ENCODE measurements at places on chromosomes 7 and 10.

GRCh38 chr7:33757563-33758165, 147.7 kb upstream of the BMPER start:
- no peak for DNase-seq

DNA sequence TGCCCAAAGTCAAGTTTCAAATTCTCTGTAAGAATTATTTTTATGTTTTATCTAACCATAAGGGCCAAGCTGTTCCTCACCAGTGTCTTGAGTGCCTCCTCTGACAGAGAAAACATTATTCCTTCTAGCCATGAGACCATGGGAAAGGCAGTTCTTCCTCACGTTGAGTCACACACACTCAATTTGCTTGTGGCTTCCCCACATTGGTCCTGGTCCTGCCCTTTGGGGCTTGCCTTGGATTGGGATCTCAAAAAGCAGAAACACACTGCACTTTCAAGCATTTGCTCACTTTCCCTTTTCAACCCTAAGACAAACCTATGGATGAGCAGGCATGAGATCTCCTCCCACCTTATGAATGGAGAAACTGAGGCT, 248.3 kb upstream of the IGFBP3 start:
- no peak for DNase-seq

DNA sequence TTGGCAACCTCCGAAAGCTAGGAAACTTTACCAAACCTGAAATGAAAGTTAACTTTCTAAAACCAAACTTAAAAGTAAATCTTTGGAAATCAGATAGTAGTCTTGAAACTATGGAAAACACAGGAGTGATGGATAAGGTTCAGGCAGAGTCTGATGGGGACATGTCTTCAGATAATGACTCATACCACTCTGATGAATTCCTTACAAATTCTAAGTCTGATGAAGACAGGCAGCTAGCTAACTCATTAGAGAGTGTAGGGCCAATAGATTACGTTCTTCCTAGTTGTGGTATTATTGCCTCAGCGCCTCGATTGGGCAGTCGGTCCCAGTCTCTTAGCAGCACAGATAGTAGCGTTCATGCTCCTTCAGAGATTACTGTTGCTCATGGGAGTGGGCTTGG, 45.9 kb downstream of the MCMBP start:
- no peak for DNase-seq

GRCh38 chr10:96448021-96448457, 65.7 kb downstream of the TLL2 start:
- DNase-seq, result no peak

DNA sequence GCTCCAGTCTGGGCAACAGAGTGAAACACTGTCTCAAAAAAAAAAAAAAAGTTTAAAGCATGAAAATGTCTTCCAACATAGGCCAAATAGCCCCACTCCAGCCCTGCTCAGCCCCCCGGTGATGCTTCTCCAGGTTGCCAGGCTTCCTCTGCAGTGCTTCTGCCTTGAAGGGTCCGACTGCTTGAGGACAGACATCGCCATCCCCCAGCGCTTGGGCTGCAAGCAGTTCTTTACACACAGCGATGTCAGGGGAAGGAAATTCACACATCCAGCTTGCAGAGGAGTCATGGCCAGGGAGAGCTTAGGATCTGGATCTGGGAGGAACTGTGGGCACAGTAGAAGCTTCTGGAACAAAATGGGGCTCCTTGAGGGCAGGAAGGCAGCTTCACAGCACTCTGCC, 26.9 kb downstream of the LYZL1 start:
- no peak for DNase-seq

DNA sequence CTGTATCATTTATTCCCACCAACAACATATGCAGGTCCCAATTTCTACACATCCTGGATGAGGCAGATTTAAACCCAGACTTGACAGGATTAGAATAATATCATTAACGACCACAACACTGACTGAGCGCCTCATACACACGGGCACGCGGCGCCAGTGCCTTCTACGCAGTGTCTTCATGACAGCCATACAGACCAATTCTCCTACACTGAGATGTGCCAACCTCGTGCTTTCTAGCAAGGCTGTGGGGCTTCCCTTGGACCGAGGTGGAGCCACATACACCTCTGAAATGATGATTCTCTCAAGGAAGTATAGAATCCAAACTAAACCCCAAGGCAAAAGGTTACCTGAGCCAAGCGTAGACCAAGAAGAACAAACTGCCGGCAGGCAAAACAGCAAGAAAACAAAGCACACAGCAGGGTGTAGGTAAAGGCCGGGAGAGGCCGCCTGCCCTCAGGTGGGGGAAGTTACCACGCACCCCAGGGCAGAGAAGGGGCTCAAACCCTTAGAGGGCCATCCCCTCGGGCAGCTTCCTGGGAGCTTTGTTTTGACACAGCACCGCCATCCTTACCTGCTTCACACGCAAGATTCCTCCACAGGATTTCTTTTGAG, 75.8 kb downstream of the DLG5 start:
- no peak for DNase-seq

- no peak for DNase-seq
These were observed 93.4 kb downstream of the SEMA3C start for GRCh38 chr7:80825499-80825898.

Measured in pulmonary artery endothelial cell (primary cell).